ENCODE measurements at places on chromosomes 5 and 9.

- ATAC-seq, result no peak
Measured at GRCh38 chr9:129551393-129551973, 69.4 kb downstream of the C9orf50 start.

DNA sequence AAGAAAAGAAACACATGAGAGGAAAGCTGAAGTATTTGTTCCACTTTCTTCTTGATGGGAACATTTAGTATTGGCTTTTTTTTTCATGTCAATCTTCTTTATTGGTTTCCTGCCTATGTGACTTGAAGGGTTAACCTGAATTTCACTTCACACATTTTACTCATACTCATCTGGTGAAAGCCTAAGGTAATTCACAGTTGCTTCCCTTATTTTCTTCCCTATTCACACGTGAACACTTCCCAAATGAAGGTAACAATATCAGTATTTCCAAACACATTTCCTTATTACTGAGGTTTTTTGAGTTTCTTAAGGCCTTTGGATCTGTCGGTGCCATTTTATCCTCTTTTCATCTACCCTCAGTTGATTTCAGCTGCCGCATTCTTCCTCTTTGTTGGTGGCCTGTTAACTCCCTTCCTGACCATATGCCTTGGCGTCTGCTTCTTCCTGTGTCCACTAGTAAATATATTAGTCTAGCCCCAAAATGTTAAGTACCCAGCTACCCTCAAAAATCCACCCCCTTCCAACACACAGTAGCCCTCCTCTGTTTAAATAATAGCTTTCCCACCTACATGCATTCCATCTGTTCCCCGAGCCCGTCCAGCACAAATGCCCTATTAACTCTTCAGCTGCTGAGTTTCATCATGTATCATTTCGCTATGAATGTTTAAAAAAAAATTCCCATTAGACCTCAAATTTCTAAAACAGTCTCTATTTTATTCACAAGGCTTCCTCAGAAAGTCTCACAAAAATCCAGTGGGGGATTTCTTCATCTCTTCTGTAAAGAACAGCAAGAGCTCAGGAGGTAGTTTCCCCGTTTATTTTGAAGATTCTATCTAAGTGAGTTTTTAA is 97.3 kb downstream of the USP20 start:
- peak; percentile 11 for ATAC-seq

- peak; percentile 87 for ATAC-seq
Measured at GRCh38 chr9:3880851-3881250, 355.1 kb upstream of the RFX3 start.

DNA sequence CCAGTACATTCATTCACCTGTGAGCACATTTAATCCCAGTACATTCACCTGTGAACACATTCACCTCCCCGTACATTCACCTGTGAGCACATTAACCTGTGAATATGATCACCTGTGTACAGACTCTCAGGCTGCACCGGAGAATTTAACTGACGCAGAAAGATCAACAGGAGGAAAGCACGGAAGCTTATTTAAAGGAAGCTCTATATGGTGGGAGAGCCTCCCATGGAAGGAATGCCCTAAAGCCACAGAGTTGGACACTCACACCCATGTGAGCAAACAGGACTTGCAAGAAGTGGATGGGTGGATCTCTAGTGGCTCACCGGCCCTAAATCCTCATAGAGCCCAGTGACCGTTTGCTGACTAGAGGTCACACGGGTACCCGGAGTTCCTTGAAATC is 38.2 kb downstream of the TRIP13 start:
- no peak for ATAC-seq

- peak; percentile 87 for ATAC-seq
Measured at GRCh38 chr9:88776717-88777497, 214.4 kb upstream of the S1PR3 start.

GRCh38 chr9:91496351-91496750 is 72.7 kb upstream of the NFIL3 start:
- peak; percentile 13 for ATAC-seq

DNA sequence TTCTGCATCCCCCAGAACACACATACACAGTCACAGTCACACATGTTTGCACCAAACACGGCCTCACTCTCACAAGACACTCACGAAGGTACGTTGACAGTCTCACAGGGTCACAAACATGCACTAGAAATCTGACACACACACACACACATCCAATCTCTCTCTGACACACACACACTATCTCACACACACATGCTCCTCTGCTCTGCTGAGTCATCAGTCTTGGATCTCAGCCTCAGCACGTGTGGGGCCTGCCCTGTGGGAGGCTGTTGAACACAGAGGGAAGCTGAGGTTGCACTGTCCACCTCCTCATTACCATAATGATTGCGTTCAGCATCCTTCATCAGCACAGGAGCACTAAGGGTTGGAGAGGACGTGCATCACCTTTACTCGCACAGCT is 188.8 kb downstream of the MTRR start:
- peak; percentile 64 for ATAC-seq

DNA sequence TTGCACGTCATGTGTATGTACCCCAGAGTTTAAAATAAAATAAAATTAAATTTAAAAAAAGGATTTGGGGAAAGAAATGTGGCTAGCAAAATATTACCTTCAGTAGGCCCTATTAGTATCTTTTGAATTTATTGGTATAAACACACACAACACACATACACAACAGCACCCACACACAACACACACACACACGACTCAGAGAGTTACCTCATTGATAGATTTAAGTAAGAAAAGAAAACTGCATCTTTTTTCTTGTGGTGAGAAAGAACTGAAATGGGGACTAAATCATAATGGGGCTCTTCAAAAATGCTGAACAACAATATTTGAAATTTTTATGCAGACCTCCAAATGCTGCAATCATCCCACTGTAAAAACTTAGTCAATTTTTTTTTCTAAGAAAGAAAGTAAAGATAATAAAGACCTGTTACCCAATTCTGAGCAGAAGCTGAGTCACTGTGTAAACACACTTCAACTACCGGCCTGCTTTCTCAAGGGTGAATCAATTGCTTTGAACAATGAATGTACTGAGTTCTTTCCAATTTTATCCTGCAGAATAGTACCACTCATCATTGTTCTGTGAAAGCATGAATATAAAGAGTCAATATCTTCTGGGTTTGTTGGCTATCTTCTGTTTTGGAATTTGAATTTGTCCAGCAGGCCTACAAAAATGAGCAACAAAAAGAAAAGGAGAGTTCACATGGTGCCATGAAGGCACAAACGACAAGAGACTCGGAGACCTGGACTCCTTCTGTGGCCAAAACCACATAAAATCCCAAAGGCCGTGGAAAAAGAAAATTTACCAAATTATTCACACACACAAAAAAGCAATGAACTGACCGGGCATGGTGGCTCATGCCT is 57.9 kb upstream of the CCNG1 start:
- ATAC-seq, result no peak

DNA sequence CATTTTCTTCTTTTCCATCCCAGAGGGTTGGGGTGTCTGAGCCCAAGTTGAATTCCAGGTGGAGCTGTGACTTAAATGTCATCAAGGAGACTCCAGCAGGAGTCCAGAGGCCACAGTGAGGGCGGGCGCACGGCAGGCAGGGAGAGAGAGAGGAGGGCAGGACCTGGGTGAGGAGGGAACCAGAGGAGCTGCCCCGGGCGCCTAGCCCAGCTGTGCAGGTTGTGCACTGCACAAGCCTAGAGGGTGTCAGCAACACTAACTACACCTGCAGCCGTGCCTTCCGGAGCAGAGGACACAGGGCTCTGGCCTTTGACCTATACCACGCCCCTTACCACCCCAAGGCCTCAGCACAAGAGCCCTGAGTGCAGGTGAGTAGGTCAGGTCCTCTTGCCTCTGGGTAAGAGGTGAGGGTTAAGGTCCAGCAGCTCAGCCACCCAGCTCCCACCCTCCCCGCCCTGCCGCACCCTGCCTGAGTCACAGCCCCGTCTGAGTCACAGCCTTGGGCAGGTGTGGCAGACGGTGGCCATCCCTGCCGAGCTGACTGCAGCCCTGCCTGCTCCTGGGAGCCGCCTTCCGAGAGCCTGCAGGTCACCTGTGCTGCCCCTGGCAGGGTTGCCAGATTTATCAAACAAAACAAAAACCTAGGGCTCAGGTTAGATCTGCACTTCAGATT is 6.4 kb upstream of the AGPAT2 start:
- ATAC-seq, result peak; percentile 15

- peak; percentile 92 for ATAC-seq
Measured at GRCh38 chr9:33024966-33025571, at the start of gene DNAJA1. DNAJA1 (plus strand) TSS chr9:33025273; CDS start chr9:33026485, 1,212 bp downstream.

- ATAC-seq, result peak; percentile 70
Measured at GRCh38 chr5:55427157-55427556, 107.6 kb downstream of the PLPP1 start.

DNA sequence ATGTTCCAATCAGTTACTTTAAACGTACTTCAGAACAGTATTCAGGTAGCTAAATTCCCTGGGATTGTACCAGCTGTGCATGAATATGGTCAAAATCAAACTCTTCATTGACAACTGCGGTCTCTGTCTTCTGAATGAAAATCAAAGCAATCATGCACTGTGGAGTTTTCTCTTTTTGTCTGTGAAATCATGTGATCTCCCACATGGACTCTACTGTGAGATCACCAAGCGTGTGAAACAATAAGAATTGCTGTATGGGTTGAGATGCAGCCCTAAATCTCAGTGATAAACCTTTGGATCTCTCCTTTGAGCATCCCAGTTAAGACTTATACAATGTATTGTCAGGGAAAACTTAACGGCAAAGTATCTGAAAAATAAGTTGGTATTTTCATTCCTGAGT is 6.1 kb downstream of the NRG2 start:
- ATAC-seq, result no peak

DNA sequence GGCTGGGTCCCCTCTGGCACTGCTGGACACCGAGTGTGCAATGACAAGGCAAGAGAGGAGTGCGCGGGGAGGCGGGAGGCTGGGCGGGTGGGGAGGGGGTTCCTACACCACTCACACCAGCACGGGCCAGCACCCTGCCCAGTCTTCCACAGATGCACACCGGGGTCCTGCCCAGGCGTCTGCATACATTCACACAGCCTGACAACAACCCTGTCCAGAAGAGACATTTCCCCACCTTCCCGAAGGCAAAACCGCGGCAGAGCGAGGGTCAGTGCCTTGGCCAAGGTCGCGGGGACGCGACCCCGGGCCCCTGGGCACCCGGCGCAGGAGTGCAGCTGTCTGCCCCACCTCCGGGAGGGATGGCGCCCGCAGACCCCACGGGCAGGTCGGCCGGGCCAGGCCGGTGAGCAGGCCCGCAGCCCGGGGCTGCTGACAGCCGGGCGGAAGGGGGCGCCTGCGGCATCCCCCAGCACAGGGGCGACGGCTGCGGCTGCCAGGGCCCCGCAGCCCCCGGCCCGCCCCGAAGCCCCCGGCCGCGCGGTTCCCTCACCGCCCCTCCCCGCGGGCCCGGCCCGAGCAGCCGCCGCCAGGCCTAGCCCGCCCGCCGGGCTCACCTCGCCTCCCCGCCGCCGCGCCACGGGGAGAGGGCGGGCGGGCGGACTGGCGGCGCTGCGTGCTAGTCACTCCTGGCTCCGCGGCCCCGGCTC is 496 bp downstream of the MAPK9 start:
- ATAC-seq, result peak; percentile 27

DNA sequence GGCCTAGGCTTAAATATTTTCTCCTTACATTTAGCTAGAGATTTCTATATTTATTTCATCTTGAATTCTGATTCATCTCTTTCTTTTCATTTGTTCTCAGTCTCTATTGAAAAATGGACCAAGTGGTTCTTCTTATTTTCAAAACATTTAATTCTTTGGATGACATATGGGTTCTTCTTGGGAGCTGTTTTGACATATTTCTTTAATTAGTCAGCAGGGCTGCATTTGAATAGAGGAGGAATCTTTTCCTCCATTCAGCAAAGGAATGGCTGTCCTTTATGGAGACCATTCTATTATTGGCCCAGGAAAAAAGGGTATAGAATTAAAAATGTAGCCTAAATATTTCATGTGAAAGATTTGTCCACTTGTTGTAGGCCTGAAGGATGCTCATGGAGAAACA is 109.9 kb downstream of the RPS23 start:
- no peak for ATAC-seq

GRCh38 chr5:138611678-138612218 is 36.5 kb upstream of the HSPA9 start:
- peak; percentile 52 for ATAC-seq

GRCh38 chr5:151078490-151079262 is 2.2 kb downstream of the TNIP1 start:
- ATAC-seq, result no peak

DNA sequence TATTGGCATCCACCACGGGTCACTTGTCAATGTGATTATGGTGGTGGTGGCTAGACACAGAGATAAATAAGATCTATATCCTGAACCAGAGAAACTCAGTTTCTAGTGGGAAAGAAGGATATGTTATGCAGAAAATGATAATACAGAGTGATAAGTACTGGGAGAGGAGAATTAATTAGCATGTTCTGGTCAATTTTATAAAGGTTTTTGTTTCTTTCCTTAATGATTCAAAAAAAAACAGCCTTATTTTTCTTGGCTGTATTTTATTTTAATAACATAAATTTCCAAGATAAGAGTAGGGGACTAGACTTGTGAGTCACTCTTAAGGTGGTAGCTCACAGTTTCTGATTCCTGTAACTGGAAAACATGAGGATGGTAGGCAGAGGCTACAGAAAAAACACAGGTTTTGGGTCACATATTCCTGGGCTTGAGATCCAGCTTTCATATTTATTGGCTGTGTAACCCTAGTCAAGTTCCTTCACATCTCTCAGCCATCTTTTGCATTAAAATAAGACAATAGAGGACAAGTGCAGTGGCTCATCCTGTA is 350.3 kb upstream of the RPS23 start:
- ATAC-seq, result no peak

GRCh38 chr5:74460694-74461093 is 179.8 kb downstream of the ENC1 start:
- no peak for ATAC-seq

DNA sequence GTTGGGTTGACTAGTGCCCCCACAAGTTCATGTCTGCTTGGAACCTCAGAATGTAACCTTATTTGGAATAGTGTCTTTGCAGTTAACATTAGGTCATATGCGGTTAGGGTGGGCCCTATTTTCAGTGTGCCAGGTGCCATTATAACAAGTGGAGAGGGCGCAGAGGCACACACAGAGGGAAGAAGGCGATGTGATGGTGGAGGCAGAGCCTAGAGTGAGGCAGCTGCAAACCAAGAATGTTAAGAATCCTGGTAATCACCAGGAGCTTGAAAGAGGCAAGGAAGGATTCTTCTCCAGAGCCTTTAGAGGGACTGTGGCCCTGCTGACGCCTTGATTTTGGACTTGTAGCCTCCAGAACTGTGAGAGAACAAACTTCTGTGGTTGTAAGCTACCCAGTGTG is 10.9 kb downstream of the GPR107 start:
- ATAC-seq, result no peak

DNA sequence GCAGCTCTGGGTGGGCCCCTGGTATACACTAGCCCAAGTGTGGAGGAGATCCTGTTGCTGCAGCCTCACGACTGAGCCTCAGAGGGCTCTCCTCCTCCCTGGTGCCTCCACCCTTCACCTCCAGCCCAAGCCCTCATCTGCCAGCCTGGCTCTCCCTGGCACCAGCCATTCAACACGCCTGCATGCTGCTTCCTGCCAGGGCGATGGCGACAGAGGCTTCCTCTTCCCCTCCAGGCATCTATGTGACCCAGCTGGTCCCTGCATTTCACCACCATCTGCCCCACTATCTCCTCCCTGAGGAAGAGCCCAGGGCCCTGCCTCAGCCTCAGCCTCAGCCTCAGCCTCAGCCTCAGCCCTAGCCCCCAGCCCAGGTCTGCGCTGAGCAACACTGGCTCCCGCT is 54.8 kb upstream of the ANGPTL2 start:
- no peak for ATAC-seq

GRCh38 chr5:95080030-95080429 is 204.9 kb downstream of the MCTP1 start:
- ATAC-seq, result no peak

GRCh38 chr9:105355781-105356180 is 92.1 kb upstream of the FSD1L start:
- no peak for ATAC-seq

GRCh38 chr9:118882684-118883083 is 486.6 kb downstream of the BRINP1 start:
- no peak for ATAC-seq

Data from SK-N-SH treated with all-trans-retinoic acid at 6 μM for 48 hours (cell line).